ENCODE measurements at places on chromosomes 11 and 22. TPM values are rescaled to one million over a fixed set of nuclear protein-coding genes. Genes with fewer than 3 reads are reported as not detected.

The TRPC6 gene
- total RNA-seq: not detected

The RTN4R gene
- total RNA-seq: 1.7 TPM

The LRRC75B gene
- 2.6 TPM for total RNA-seq

The MAJIN gene
- not detected for total RNA-seq

Data from activated CD4-positive, alpha-beta T cell treated with anti-CD3 and anti-CD28 coated beads, Interleukin-2, amount 10 ng/mL, durations not matched to agents 24 days and 14 days (primary cell).